Activated T-helper 2 cell treated with anti-CD3 and anti-CD28 coated beads, Interferon-gamma antibody, Interleukin-2, Interleukin-4, amounts not matched to agents 10 μg/mL and 5 μg/mL and 100 μg/mL, durations not matched to agents 14 hours and 24 hours and 36 hours (primary cell): ENCODE measurements at places on chromosomes 7 and 10.

- peaks cover 9% of the 10 kb centered on the region for H3K4me1 ChIP-seq
- peaks cover 74% of the 10 kb centered on the region for H3K36me3 ChIP-seq
- no peaks in the 10 kb centered on the region for H3K27me3 ChIP-seq
- no peak overlapping the region for H3K27ac ChIP-seq
Observed at GRCh38 chr7:100360135-100360854, 2.4 kb downstream of the PILRB start.

GRCh38 chr10:100745882-100746783 lies 751 bp downstream of the PAX2 start:
- peaks cover 4% of the 10 kb centered on the region for H3K36me3 ChIP-seq
- H3K27ac ChIP-seq, result peak overlapping the region; percentile 40
- H3K4me3 ChIP-seq, result peak overlapping the region; percentile 3

DNA sequence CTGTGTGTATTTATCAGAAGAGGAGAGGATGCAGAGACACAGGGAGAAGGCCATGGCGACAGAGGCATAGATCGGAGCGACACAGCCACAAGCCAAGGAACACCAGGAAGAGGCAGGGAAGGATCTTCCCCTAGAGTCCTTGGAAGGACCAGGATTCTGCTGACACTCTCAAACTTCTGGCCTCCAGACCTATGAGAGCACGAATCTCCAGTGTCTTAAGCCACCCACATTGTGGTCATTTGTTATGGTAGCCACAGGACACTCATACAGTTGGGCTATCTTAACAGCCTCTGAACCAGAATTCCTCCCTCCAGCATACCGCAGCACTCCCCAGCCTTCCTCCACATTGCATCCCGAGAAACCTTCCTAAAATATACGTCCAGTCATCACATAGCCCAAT lies 367.0 kb upstream of the MGMT start:
- H3K4me3 ChIP-seq, result no peak overlapping the region
- DNase-seq, result no peak
- no peaks in the 10 kb centered on the region for H3K36me3 ChIP-seq

DNA sequence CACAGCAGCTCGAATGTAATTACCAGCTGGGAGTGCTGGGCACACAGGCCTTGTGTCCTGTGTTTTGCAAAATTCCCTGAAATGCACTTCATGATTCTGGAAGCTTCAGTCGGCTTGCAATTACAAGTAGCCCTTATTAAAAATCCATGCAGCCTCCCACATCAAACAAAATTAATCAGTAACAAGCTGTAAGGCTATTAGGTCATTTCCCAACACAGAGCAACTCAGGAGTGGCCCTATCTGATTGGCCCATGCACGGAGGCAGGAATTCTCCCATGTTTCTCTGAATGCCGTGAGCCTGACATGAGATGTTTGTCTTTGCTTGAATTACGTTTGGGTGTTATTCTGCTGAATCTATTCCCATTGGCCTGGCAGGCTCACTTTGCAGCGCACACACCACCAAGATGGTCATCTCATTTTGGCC lies 36.9 kb downstream of the FOXL3 start:
- DNase-seq, result no peak
- peaks cover 6% of the 10 kb centered on the region for H3K27me3 ChIP-seq
- H3K4me1 ChIP-seq, result no peaks in the 10 kb centered on the region
- H3K36me3 ChIP-seq, result no peaks in the 10 kb centered on the region
- no peak overlapping the region for H3K4me3 ChIP-seq

DNA sequence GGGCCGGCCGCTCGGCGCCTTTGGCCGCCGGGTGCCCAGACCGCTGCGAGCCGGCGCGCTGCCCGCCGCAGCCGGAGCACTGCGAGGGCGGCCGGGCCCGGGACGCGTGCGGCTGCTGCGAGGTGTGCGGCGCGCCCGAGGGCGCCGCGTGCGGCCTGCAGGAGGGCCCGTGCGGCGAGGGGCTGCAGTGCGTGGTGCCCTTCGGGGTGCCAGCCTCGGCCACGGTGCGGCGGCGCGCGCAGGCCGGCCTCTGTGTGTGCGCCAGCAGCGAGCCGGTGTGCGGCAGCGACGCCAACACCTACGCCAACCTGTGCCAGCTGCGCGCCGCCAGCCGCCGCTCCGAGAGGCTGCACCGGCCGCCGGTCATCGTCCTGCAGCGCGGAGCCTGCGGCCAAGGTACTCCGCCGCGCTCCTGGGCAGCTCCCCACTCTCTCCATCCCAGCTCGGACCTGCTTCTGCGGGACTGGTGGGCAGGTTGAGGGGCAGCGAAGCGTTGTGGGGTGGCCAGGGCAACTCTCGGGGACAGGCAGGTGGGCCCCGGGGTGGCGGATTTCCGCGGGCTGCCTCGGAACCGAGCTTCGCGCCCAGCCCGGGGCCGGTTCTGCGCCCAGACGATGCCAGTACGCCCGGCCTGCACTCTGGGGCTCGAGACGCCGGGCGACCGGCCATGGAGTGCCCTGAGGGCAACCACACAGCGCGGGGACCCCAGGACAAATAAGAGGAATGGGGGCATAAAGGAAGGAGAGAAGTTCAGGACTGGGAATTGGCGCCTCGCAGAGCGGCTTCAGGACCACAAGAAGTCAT lies 578 bp downstream of the HTRA1 start:
- no peak overlapping the region for H3K27ac ChIP-seq
- H3K36me3 ChIP-seq, result no peaks in the 10 kb centered on the region
- peaks cover 72% of the 10 kb centered on the region for H3K27me3 ChIP-seq
- no peak for DNase-seq
- peaks cover 4% of the 10 kb centered on the region for H3K4me1 ChIP-seq
- no peak overlapping the region for H3K4me3 ChIP-seq
